ENCODE measurements at places on chromosomes 11 and 22.
A peak's percentile ranks its signal among the peaks of the same experiment; 100 is the strongest.

DNA sequence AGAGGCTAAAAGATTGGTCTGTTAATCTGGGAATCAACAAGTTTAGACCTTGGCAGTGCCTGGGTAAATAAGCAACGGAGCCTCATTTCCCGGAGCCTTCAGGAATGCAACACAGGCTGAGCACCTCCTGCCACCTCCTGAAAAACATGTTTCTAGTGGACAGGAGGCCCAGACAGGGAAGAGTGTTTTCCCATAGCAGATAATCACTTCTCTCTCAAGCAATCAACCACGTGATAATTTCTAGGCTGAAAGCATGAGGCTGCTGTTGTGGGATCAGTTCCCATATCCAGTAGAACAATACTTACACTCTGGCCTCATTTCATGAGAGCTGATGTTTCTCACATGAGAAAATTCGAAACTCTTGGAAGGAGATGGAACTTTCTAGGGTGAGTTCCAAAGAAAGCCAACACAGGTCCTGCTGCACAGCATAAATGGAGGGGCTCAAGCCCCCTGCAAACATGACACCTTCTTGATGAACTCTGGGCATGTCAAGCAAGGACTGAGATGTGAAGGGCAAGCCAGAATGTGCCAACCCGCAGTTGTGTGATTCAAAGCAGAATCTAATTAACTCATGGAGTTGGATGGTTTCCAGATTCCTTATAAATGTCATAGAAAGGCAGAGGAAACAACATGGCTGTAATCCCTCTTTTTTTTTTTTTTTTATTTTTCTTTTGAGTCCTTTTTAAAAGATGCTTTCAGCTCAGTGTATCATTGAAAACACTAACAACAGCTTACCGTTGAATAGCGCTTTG lies 228.5 kb upstream of the SESN3 start:
- no peak for DNase-seq

GRCh38 chr22:40818192-40818746 lies 877 bp downstream of the SLC25A17 start:
- DNase-seq = no peak

DNA sequence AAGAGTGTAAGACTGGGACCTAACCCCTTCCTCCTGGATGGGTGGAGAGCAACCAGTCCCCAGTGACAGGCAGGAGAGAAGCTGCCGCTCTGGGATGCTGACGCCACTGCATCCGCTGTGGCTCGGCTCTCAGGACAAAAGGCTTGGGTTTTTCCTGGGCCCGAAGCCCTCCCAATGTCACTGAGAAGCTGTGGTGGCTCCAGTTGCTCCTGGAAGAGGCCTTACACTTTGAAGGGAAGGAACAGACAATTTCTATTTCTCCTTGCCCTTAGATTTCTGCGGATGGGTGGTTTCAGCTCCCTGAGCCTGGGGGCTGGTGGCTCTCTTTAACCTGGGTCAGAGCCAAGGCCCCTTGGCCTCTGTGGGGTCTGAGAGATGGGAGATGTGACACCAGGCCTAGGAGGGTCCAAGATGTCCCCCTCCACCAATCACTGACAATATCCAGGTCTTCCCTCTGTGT lies 21.4 kb downstream of the TPBGL start:
- no peak for DNase-seq

GRCh38 chr11:79232346-79232745 lies 208.5 kb downstream of the TENM4 start:
- no peak for DNase-seq

DNA sequence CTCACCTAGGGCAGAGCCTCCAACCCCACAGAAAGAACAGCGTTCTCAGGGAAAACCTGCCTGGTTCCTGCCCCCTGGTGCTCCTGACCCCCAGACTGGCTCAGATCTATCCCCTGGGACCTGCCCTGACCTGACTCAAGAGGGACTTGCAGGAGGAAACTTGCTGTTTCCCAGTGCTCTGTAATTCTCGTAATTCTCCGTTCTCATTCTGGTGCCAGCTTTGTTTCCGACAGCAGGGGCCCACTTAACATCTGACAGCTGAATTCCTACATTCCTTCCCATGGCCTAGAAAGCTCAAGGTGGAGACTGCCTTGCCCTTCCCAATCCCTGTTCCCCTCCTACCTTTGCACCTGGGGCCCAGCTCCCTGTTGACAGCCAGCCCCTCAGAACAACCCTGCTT lies 12.5 kb upstream of the CSF2RB start:
- peak; percentile 83 for DNase-seq

DNA sequence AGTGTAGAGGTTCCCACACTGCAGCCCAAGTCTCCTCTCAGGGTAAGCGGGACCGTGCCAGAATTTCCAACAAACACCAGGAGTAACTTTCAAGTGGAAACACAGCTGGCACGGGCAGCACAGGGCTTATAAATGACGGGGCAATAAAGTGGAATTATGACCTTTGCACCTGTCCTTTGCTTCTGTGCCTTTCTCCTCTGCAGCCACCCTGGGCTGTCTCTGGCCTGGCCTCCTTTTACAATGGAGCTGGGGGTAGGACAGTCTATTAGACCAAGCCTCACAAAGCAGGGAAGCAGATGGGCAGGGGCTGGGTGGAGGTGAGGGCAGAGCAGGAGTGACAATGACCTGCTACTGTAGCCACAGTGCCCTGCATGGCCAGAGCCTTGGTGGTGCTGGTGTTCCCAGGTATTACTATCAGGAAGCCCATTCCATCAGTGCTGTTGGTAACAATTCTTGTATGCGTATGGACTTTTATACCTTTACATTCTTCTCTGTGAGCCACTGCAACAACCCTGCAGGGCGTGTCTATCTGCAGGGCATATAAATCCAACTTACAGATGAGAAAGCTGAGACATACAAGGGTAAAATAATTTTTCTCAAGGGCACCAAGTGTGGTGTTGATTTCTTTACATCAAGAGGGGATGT lies 387.8 kb downstream of the CTTN start:
- no peak for DNase-seq

DNA sequence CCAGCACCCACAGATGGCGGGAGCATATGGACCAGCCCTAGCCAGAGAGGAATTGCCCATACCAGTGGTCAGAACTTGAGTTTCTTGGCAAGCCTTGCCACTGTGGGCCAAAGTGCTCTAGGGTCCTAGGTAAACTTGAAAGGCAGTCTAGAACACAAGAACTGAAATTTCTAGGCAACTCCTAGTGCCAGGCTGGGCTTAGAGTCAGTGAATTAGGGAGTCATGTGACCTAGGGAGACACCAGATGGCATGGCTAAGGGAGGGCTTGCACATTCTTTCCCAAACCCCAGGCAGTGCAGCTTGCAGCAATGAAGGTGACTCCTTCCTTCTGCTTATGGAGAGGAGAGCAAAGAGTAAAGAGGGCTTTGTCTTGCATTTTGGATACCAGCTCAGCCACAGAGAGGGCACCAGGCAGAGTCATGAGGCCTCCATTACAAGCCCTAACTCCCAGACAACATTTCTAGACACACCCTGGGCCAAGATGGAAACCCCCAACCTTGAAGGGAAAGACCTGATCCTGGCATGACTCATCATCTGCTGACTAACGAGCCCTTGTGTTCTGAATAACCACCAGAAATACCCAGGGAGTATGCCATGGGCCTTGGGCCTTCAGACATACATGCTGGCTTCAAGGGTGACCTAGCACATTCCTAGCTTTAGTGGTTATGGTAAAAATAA lies 19.2 kb upstream of the OR56A3 start:
- DNase-seq = no peak

DNA sequence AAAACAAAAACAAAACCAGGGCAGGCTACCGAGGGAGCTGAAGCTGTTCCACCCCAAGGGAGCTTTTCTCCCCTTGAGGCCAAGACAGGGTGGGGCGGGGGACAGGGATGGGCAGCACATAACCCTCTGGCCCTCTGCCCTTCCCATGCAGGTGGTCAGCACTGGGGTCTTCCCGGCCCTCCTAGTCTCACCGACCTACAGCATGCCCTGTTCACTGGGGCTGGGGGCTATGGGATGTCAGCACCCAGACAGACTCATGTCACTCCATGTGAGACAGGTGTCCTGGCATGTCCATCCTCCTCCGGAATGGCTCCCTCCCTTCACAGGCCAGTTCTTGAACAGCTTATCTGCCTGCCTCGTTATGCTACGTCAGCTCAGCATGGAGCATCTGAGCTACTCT lies 51.7 kb downstream of the DSCAML1 start:
- no peak for DNase-seq

- DNase-seq = peak; percentile 89
Observed at GRCh38 chr11:65884716-65885092, 3.6 kb downstream of the FIBP start.

DNA sequence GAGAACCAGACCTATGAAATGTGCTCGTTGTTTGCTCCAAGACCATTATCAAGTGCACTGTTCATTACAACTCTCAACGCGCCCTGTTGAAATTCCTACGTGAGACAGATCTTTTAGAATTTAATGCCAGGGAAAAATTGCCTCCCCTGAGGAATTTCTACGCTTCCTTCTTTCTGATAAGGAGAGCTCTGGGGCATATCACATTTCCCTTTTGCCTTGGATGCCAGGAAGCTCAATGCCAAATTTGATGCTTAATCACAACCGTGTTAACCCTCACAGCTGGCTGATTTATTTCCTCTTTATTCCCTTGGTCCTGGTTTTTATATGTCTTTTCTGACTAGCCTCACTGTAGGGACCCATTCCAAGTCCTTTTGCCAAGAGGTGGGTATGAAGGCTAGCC lies 109.4 kb downstream of the MICAL2 start:
- no peak for DNase-seq

GRCh38 chr22:37283393-37283937 lies 1.2 kb downstream of the CYTH4 start:
- peak; percentile 76 for DNase-seq

DNA sequence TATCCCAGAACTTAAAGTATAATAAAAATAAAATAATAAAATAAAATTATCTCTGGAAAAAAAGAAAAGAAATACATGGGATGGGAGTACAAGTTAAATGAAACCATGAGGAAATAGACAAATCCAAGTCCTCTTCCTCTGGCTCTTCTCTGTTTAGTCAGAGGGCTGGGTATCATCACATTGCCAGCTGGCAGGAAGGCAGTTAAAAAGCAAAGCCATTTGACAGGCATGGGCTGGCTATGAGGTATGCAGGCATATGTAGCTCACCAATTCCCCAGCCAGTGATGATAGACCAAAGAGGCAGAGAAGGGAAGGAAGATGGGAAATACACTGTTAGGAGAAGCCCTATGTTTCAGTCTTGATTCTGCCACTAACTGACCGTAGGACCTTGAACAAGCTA lies 6.5 kb downstream of the LYVE1 start:
- no peak for DNase-seq

GRCh38 chr22:26910845-26911244 lies 253.5 kb downstream of the MIAT start:
- no peak for DNase-seq

- no peak for DNase-seq
Observed at GRCh38 chr11:16909359-16910035, 104.7 kb downstream of the PLEKHA7 start.

- no peak for DNase-seq
Observed at GRCh38 chr11:119889728-119890280, 160.8 kb upstream of the NECTIN1 start.

DNA sequence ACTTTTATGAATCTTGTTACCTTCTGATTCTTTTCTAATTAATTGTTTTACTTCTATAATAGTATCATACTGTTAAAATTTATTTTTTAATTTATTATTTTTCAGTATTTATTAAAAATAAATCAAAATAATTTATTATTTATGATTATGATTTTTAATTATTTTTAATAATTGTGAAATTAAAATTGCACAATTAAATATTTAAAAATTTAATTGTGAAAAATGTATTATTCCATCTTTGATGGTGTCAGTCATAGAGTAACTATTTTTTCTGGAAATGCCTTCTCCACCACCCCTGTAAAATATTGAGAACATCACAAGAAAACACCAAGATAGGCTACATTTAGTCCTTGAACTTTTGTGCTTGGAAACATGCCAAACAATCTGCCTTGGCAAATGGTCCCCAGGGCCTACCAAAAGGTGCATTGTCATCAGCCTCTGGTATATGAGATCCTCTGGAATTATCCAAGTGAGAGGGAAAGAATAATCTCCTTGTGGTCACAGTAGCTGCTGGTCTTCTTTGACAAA lies at the start of gene OR8H2:
OR8H2 (plus strand) TSS at position 478 of the 528 bp plus-strand sequence. CDS start 1,356 bp downstream, outside the sequence.
- DNase-seq = no peak

- DNase-seq = peak; percentile 68
Observed at GRCh38 chr11:29343465-29344333, 673.1 kb downstream of the KCNA4 start.

DNA sequence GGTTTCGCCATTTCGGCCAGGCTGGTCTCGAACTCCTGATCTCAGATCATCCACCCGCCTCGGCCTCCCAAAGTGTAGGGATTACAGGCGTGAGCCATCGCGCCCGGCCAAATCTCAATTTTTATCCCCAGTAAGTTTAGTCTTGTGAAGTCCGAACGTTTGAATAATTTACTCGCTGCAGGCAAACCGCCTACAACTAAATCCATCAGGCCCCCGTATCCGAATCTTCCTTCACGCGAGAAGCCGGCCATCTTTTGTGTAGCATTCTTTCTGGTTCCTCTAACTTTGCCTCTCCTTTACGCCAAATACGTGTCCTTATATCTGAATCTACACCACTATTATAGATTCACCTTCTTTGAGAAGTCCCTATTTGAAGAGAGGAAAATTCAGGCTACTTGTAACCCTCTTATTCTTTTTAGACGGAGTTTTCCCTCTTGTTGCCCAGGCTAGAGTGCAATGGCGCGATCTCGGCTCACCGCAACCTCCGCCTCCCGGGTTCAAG lies 581 bp upstream of the EIF3L start:
- no peak for DNase-seq

GRCh38 chr11:12159351-12160099 lies 49.1 kb downstream of the MICAL2 start:
- no peak for DNase-seq

DNA sequence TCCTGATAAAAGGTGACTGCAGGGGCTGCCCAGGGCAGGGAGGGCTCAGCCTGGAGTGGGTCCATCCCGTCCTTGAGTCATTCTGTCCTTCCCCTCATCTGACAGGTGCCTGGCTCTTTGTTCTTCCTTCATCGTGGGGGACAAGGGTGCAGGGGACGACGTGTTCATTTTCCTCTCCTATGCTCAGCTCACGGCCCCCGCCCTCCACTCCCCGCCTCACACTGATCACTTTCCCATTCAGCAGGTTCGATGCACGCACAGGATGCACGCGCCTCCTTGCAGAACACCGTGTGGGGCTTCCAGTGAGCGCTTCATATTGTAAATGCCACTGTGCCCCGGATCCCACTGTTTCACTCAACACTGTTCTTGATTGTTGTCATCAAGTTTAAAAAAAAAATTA lies 32.7 kb upstream of the SHANK2 start:
- no peak for DNase-seq

GRCh38 chr22:37002633-37003032 lies 16.6 kb downstream of the TST start:
- DNase-seq = no peak

DNA sequence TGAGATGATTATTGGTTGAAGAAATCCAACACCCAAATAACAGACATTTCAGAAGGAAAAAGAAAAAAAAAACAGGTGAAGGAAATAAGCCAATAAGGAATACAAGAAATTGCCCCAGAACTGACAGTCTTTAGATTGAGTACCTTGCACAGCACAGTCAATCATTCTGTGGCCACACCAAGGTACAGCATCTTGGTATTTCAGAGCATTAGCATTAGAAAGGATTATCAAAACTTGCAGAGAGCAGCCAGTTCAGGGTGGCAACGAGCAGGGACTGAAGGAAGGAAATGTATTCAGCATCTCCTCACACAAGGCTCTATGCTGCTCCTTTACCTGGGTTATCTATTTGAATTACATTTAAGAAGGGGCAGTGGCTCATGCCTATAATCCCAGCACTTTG lies 2.1 kb downstream of the ADA2 start:
- DNase-seq = peak; percentile 44

Measured in iPS-NIHi11 (cell line).